ENCODE measurements at places on chromosomes 2 and 18. TPM values are rescaled to one million over a fixed set of nuclear protein-coding genes. Genes with fewer than 3 reads are reported as not detected.

Gene GNLY
- total RNA-seq, result 9.9 TPM

Gene MYOM1
- total RNA-seq, result 3.2 TPM

Gene ORMDL1
- total RNA-seq, result 145 TPM

Gene NETO1
- total RNA-seq, result not detected

Gene FTCDNL1
- 2.6 TPM for total RNA-seq

Gene TNFAIP6
- total RNA-seq, result not detected

Gene DGKD
- total RNA-seq, result 148 TPM

Gene KRCC1
- total RNA-seq, result 7.8 TPM

DNA sequence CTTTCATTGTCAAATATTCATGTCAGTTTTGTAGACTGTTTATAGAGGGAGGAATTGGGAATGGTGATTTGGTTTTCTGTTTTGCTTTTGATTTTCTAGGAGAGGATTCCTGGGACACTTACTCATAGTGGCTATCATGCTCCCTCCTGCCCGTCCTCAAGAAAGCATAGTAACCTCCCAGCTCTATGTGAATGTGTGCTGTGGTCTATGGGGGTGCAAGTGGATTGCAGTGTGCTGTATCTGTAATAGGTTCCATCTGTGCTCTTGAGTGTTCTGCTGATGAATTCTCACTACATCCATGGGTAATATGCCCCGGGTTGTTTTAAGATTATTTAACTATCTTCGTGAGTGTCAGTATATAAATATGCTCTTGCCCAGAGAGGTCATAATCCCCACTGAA lies 811.3 kb downstream of the CNTNAP5 start:
- H3K4me3 ChIP-seq, result no peak overlapping the region
- H3K36me3 ChIP-seq, result no peaks in the 10 kb centered on the region
- no peak for DNase-seq
- H3K4me1 ChIP-seq, result no peaks in the 10 kb centered on the region
- H3K27ac ChIP-seq, result no peak overlapping the region

DNA sequence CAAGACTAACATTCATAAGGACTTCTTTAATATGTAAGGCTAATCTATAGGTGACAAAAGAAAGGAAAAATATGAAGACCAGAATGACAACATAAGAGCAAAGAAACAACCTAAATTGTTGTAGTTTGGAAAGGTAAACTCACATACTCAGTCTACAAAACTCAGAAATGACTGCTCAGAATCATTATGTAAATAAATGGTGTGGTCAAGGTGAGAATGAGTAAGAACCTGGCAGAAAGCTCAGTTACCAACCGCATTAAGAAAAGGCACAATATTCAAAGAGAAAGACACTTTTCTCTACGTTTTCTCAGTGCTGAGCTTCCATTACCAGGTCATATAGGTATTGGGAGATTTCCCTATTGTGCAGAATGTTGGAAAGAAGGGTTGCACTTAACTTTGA lies 15.8 kb downstream of the ATF2 start:
- no peak for DNase-seq
- H3K4me3 ChIP-seq, result no peak overlapping the region
- no peak overlapping the region for H3K27ac ChIP-seq
- H3K27me3 ChIP-seq, result no peaks in the 10 kb centered on the region
- peaks cover 10% of the 10 kb centered on the region for H3K36me3 ChIP-seq

- H3K4me3 ChIP-seq, result no peak overlapping the region
- H3K4me1 ChIP-seq, result peaks cover 60% of the 10 kb centered on the region
- peaks cover 2% of the 10 kb centered on the region for H3K36me3 ChIP-seq
- no peaks in the 10 kb centered on the region for H3K27me3 ChIP-seq
Observed at GRCh38 chr2:197161774-197162173, 148.8 kb downstream of the ANKRD44 start.

- H3K4me1 ChIP-seq, result no peaks in the 10 kb centered on the region
- no peak overlapping the region for H3K27ac ChIP-seq
- H3K4me3 ChIP-seq, result peak overlapping the region; percentile 67
- DNase-seq, result no peak
- peaks cover 2% of the 10 kb centered on the region for H3K36me3 ChIP-seq
Observed at GRCh38 chr2:114661971-114662939, 219.8 kb downstream of the DPP10 start.

GRCh38 chr18:2316751-2317696 lies 254.3 kb downstream of the METTL4 start:
- H3K36me3 ChIP-seq, result peaks cover 3% of the 10 kb centered on the region
- H3K4me1 ChIP-seq, result peaks cover 5% of the 10 kb centered on the region
- no peak overlapping the region for H3K27ac ChIP-seq
- H3K27me3 ChIP-seq, result peaks cover 58% of the 10 kb centered on the region
- DNase-seq, result no peak
- H3K4me3 ChIP-seq, result no peak overlapping the region

- DNase-seq, result no peak
- peaks cover 22% of the 10 kb centered on the region for H3K27me3 ChIP-seq
- peak overlapping the region; percentile 32 for H3K27ac ChIP-seq
- H3K4me3 ChIP-seq, result no peak overlapping the region
Observed at GRCh38 chr2:71618327-71619113, 165.2 kb downstream of the DYSF start.

GRCh38 chr2:177464549-177464948 lies 72.0 kb downstream of the AGPS start:
- H3K4me1 ChIP-seq, result peaks cover 3% of the 10 kb centered on the region
- no peak overlapping the region for H3K27ac ChIP-seq
- H3K27me3 ChIP-seq, result no peaks in the 10 kb centered on the region
- no peak overlapping the region for H3K4me3 ChIP-seq

DNA sequence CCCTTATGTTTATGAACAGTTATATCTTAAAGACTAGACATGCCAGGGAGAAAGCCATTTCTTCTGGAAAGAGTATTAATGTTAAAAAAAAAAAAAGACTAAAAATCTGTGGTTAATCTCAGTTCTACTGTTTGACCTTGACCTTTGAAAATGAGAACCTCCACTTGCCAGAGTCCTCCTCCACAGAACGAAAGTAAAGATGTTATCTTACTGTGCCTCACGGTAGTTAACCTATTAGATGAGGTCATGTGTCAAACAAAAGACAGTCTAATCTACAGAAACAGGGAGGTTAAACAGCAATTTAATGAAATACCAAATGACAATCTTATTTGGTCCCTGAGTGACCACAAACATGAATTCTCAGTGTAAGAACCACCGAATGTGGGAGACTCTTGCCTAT lies 51.2 kb downstream of the SLC14A2 start:
- peaks cover 48% of the 10 kb centered on the region for H3K4me1 ChIP-seq
- peak overlapping the region; percentile 66 for H3K4me3 ChIP-seq
- H3K36me3 ChIP-seq, result no peaks in the 10 kb centered on the region
- peak overlapping the region; percentile 82 for H3K27ac ChIP-seq
- no peaks in the 10 kb centered on the region for H3K27me3 ChIP-seq
- no peak for DNase-seq

Measured in T-helper 17 cell (primary cell).